Activated CD4-positive, alpha-beta T cell treated with anti-CD3 and anti-CD28 coated beads for 36 hours (primary cell): ENCODE measurements at places on chromosomes 6 and 20. TPM values are rescaled to one million over a fixed set of nuclear protein-coding genes. Genes with fewer than 3 reads are reported as not detected.
A peak's percentile ranks its signal among the peaks of the same experiment; 100 is the strongest.

DNA sequence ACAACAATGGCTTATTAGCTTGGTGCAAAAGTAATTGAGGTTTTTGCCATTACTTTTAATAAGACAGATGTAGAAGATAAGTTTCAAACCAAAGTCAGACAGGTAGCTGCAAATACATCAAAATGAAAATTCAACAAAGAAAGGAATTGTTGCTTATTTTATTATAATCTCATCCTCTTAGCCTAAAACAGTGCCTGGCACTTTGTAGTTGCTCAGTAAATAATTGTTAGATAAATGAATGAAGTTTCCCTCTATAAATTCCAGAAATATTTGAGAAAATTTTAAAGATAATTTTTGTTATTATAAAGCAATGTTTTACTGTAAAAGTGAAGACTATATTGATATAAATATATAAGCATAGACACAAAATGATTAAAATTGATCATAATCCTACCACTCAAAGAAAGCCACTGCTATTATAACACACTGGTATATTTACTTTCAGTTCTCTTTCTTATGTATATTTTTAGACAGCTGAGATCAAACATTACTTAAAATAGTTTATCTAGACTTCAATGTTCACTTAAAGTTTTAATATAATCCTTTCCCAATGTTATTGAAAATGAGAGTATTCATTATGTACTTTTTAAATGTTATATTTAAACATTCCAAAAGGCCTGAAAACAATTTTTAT is 42.5 kb downstream of the SESN1 start:
- no peak for DNase-seq

TGIF2 gene
- total RNA-seq = 48.7 TPM

GRIK2 gene
- total RNA-seq = not detected

DNA sequence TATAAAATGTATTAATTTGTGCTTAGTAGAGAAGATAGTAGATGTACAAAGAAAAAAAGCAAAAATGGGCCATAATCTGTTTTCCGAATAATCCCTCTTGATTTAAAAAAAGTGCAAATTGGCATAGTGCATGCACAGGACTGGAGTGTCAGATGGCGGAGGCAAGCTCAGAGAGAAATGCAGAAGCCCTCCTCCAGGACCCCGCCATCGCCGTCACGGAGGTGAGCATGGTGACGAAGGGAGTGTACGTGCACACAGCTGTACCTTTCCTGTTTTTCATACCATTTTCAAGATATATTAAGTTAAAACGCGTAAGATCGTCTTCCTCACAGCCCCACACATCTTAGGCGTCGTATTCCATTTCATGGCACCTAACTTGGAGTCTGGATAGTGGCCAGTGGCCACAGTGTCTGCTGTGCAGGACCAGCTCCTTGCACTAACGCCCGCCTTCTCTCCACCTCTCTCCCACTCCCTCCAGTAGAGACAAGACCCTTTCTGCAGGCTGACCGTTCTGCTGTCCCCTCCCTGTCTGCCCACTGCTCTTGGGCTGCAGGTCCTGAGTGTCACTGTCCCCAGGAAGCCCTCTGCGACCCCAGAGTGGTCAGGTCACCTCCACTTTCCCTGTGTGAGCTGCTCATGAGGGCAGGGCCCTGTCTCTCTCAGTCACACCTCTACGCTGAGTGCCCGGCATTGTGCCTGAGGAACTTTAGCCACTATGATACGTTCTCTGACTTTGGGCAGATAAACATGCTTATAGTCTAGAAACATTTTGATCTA is 9.8 kb downstream of the DUSP22 start:
- no peak for DNase-seq

DNA sequence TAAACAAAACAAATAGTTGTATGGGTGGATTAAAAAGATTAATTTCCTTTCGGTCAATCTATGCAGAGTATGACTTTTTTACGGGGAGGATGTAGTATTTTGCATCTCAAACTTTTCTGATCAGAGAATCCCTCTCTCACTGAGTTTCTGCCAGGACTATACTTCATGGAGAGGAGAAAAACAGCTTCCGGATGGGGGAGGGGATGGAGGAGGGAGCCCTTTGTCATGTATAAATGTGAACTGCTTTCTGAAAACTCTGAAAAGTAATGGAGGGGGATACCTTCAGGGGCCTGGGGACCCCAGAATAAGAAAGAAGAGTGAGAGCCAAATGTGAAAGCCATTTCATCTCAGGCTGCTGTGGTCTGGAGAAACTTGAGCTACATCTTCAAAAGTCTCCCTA is 173.1 kb upstream of the KCNK16 start:
- DNase-seq = no peak

- no peak for DNase-seq
These were observed 57.4 kb downstream of the B4GALT5 start for GRCh38 chr20:49656304-49656703.

- DNase-seq = peak; percentile 6
These were observed 207.6 kb upstream of the CDH4 start for GRCh38 chr20:61044499-61044898.

DNA sequence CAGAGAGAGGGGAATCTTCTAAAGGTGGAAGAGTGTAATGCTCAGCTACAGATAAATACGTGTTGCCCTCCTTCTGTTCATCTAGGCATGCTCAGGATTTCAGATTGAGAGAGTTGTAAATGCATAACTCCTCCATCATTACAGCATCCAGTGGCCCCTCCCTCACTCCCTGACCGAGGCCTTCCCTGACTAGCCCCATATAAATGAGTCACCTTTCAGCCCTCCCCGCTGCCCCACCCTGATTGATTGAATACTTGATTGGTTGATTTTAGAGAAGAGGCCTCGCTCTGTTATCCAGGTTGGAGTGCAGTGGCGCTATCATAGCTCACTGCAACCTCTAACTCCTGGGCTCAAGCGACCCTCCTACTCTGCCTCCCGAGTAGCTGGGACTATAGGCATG is 193.7 kb downstream of the EYA2 start:
- DNase-seq = no peak

GRCh38 chr6:2623295-2623694 is 127.4 kb downstream of the MYLK4 start:
- DNase-seq = no peak

GRCh38 chr20:53636540-53637097 is 43.0 kb upstream of the ZNF217 start:
- DNase-seq = no peak

DNA sequence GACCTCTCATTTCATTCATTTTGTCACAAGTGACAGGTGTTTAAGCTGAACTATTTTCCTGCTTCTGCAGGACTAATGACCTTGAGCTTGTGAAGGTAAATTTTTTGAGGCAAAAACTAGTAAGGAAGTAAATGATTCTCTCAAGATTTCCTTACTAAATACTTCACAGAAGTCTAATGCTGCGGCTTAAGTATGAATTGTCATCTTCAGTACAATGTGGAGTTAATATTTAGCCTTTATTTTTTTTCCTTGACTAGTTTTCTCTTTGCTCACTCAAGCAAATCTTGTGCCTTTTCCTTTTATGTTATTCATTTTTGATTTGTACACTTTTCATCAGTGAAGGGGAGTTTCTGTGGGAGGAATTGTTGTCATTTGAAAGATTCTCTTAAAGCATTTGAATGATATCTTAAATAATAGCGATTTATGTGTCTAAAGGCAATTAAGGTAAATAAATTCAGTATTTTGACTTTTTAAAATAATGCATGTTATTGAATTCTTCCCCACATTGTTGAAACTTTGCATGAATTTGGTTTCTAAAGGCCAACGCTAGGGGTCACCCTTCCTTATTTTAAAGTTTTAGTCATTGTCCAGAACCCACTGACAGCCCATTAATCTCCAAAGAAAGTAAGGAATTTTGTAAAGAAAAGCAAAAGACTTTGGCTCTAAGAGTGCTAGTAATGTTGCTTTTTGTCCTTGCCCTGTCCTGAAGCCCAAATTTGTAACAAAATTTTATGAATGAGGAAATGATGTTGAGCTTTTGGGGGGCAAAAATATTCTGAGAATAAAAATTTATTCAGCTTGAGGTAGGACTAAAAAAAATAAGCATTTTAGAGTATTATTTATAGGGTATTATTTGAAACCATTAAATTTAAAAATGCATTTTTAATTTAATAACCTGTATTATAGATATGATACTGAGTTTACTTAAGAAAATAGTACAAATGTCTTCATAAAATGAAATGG is 157.4 kb upstream of the LAMA2 start:
- peak; percentile 40 for DNase-seq

- peak; percentile 37 for DNase-seq
These were observed 19.8 kb downstream of the HLA-E start for GRCh38 chr6:30508890-30509736.

GRCh38 chr6:106702451-106703110 is 73.2 kb downstream of the QRSL1 start:
- no peak for DNase-seq

DNA sequence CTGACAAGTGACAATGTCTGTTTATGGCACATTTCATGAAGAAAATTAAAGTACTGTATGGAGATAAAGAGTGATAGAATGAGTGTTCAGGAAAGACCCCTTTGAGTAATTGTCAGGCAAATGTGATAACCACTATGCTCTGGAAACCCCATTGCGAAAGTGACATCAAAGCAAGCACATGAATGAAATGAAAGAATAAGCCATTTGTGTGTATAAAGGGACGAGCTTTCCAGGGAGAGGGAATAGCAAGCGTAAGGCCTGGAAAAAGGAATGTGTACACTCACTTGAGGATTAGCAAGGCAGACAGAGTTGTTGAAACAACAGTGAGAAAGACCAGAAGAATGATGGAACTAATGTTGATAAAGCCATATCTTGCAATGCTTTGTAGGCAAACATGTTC is 490.0 kb downstream of the GRIK2 start:
- DNase-seq = no peak

GRCh38 chr20:19644085-19644484 is 114.0 kb upstream of the RIN2 start:
- DNase-seq = no peak

- DNase-seq = no peak
These were observed 1.9 kb downstream of the EBF4 start for GRCh38 chr20:2694519-2694918.

GRCh38 chr20:51401496-51401895 is 141.0 kb downstream of the NFATC2 start:
- DNase-seq = no peak

GRCh38 chr6:25700761-25701160 is 48.7 kb downstream of the SCGN start:
- DNase-seq = no peak

- DNase-seq = no peak
These were observed 10.3 kb upstream of the LPIN3 start for GRCh38 chr20:41330343-41330720.

SLC52A3 gene
- total RNA-seq = not detected

LKAAEAR1 gene
- 0.30 TPM for total RNA-seq

TREM2 gene
- total RNA-seq = not detected

DNA sequence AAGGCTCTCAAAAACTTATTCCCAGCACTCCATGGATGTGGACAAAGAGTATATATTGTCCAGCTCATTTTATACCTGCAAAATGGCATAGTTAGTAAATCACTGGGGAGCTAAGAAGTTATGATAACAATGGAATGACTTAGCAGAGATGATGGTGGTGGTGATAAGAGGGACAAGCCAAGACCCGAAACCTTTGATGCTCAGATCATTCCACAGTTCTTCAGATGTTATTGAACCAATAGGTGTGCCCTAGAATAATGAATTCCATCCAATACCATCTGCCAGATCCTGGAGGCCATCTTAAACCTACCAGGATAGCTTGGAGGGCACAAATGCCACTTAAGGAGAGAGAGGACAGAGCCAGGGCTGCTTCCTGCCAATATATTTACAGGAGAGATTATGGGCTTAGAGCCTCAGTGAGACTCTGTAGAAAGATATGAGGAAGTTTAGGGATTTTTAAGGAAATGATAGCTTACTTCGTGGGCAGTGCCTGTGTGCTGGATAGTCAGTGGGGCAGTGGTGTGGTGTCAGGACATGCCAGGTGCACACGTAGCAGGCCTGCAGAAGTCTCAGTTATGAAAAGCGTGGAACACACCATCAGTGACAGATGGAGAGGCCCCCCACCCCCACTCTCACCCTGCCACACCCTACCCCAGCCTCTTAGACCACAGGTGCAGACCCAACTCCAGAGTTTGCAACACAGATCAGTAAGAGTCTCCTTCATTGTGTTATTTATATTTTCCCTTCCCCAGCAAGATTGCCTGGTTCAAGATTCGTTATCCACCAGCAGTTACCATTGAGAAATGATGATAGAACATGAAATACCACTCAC is 209.7 kb upstream of the SUPT3H start:
- DNase-seq = peak; percentile 25

DNA sequence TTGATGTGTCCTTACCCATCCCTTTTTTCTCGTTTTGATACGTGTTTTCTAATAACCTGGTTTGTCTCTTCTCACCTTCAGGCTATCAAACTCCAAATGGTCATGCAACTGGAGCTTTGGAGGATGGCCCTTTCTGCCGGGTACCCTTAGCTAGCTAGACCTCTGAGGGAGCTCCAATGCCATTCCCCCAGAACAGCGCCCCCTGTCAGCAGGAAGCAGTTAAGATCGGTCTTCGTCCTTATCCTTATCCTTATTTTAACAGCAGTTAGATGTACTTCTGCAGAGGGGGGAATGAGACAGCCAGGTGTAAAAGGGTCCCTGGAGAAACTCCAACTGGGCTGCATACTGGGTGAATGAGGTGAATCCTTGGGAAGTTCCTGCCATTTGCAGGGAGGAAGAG is 37.2 kb downstream of the SEL1L2 start:
- peak; percentile 5 for DNase-seq

- no peak for DNase-seq
These were observed 156.3 kb downstream of the SCML4 start for GRCh38 chr6:107667790-107668189.

- DNase-seq = peak; percentile 47
These were observed 40.4 kb downstream of the TTI1 start for GRCh38 chr20:37992802-37993409.

CST5 gene
- total RNA-seq = not detected

DNA sequence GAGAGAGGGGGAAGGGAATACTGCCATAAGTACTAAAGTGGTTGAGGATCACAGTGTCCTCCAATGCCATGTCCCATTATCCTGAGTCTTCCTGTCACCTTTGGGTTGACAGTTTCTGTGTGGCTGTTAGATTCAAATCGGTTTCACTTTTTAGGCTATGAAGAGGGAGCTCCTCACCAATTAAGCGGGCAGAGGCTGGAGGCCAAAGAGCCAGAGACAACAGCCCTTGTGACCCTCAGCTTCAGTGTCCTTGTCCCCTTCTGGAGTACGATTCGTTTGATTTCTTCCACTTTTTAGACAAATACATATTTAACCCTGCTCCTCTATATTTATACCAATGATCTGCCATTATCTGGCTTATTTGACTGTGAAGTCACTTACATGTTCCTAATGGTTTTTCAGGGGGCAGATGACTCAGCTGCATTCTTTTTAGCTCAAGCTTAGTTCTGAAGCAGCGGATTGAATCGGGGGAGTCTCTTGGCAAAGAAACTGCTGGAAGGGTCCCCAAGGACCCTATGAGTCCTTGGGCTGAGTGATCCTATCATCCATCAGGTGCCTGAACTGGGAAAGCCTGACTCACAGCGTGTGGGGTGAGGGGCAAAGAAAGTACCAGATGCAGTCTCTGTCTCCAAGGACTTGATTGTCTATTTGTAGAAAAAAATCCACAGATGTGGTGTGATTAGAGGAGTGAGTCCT is 18.2 kb downstream of the FERMT1 start:
- DNase-seq = no peak
